Activated CD4-positive, alpha-beta T cell treated with anti-CD3 and anti-CD28 coated beads, Interleukin-2, amount 50 U/mL, for 16 hours (primary cell): ENCODE measurements at places on chromosomes 7 and 10.

DNA sequence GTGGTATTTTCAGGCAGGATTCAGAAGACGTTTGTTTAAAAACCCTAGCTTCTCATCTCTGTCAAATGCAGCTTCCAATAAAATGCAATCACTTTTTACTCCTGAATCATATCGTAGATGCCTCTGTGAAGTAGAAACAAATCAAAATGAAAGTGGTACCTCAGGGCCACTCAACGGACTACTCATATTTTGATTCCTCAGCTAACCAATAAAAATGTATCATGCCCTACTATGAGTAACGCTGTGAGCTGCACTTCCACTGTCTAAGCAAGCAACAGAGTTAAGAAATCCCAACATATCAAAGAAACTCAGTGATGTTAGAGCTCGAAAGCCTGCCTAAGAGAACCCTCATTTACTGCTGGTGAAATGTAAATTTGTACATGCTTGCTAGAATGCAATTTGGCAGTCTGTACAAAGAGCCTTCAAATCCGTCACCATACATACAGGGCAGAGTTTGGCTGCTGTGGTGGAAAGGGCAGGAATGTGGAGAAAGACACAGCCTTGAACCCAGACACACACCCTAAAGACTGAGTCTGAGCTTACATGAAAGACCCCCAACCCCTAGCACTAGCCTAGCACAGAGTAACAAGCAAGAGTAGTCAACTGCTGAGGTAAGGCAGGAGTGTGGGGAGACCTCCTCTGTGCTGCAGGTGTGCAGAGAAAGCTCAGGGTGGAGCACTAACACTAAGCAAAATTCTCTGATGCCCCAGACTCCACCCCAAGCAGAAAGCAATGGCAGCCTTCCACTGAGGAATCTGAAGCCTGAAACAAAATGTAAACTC lies 151.5 kb downstream of the ANK3 start:
- peak; percentile 88 for DNase-seq

- no peak for DNase-seq
Observed at GRCh38 chr7:67984326-67984725, 987.7 kb downstream of the TYW1 start.

GRCh38 chr7:140924019-140924820 lies 509 bp downstream of the BRAF start:
- DNase-seq = peak; percentile 69

DNA sequence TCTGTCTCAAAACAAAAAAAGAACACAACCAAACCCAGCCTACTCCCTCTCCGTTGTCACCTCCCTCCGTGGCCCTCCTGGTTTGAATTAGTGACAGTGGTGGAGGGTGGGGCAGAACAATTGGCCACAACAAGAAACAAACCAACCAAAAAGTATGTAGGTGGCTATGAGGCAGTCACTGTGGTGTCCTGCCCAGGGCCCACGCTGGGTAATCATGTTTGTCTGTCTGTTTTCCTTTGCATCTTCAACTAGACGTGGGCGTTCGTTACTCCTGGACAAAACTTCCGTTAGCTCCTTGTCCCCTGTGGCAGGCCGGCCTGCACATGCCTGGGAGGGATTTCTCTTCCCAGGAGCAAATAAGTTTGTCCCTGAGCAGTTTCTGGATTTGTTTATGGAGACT lies 78.4 kb downstream of the XRCC2 start:
- DNase-seq = no peak

- DNase-seq = no peak
Observed at GRCh38 chr10:87058171-87058570, 36.5 kb downstream of the GLUD1 start.
